ENCODE measurements at places on chromosomes 1 and 21. TPM values are rescaled to one million over a fixed set of nuclear protein-coding genes. Genes with fewer than 3 reads are reported as not detected.

The SYCP1 gene
- not detected for polyA plus RNA-seq

The NPHS2 gene
- polyA plus RNA-seq = not detected

DNA sequence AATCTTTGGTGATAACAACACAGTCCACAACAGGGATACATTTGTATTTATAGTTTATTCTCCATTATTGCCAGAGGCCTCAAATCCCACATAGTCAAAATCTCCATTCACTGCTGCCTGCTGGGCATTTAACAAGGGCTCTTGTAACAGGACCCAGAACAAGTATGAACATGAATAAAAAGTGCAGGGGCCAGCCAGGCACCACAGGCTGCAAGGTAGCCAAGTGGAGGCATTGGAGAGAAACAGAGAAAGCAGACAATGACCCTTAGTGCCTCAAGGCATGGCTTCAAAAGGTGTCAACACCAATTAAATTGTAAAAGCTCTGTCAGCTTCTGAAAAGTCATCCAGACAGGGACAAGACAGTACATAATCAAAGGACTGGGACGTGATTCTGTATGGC lies 116.8 kb downstream of the ATP6V1G3 start:
- no peak for DNase-seq

DNA sequence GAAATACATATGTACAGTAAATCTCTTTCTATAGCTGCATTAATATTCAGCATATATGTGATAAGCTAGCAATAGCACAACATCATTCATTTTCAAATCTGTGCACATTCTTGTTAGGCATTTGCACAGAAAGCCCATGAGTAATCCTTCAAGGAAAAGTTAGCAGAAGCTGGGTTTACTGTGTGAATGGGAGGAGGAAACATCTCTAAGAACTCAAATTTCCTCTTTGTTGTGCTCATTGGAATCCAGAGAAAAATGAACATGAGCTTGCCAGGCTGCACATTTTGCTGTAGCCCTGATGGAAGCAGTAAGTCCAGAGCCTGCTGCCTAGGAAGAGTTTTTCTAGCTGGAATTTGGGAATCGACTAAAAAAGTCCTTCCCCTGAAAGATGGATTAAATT lies 214.2 kb upstream of the FOXD3 start:
- DNase-seq = no peak

- no peak for DNase-seq
Observed at GRCh38 chr1:79469139-79469538, 462.6 kb upstream of the ADGRL4 start.

The AADACL3 gene
- not detected for polyA plus RNA-seq

DNA sequence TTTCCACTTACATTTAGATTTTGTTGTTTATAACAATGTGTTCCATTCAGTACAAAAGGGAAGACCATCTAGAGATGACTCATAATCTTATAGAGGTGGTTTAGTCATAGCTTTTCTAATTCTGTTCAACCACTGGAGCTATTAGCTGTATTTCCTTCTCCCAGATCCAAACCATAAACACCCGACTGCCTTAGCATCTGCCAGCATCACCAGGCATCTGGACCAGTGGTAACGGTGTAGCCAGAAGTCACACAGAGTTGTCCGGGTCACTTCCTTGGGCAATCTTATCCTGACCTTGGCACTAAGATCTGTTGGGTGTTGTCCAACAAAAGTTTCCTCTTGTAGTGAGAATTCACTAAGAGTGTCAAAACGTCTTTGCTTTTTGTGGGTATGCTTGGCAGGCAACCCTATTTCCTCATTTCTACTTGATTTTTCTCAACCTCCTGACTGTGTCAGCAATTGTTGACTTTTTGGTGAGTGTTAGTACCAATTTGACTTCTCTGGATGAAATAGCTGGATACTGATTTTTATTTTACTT lies 372.1 kb upstream of the B3GALT2 start:
- peak; percentile 5 for DNase-seq

DNA sequence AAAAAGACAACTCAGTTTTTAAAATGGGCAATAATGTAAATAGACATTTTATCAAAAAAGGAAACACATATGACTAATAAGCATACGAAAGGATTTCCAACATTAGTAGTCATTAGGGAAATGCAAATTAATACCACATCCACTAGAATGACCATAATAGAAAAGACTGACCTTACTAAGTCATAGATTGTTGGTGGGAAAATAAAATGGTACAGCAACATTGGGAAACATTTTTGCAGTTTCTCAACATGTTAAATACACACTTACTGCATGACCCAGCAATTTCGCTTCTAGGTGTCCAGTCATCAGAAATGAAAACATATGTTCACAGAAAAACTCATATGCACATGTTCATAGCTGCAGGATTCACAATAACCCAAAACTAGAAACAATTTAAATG lies 29.9 kb upstream of the SLC44A3 start:
- DNase-seq = no peak

- DNase-seq = no peak
Observed at GRCh38 chr1:81702903-81703302, 97.8 kb upstream of the ADGRL2 start.

- DNase-seq = no peak
Observed at GRCh38 chr1:8632102-8632501, 185.3 kb downstream of the RERE start.

DNA sequence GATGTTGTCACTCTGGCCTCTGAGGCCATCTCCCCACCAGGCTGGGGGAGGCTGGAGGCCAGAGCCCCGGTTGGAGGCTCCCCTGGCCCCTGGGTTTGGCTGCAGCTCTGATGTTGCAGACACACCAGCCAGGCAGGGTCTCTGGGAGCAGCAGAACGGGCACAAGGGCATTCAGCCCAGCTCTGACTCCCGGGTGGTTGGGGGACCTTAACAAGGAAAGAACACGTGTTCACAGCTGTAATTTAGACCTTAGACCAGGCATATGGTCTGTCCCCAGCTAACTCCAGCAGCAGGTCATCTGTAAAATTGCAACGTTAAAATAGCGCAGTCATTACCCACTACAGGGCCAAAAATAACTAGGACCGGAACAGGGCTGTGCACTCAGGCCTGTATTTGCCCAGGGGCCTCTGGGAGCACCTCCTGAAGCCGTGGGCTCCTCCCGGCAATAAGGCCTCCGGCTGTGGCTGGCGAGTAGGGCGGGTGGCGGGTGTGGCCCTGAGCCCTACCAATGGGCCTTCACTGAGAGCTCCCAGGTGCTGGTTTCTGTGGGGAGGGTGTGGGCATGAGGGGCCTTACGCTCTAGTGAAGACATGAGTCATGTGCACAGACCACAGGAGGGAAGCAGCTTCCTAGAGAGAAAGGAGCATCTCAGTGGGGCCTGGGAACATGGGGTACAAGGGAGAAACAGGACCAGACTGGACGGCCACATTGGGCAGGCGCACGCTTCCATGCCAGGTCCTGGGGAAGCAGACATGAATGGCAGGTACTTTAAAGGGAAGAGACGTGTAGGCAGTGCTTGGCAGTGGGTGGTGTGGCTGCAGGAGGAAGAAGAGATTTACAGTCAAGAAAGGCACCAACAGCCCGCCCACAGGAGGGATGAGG lies 6.1 kb downstream of the LDLRAP1 start:
- no peak for DNase-seq

The PLEKHM2 gene
- polyA plus RNA-seq = 20.0 TPM

- DNase-seq = no peak
Observed at GRCh38 chr1:177864538-177865305, 105.1 kb downstream of the SEC16B start.

- DNase-seq = peak; percentile 70
Observed at GRCh38 chr1:2382621-2383361, 8.6 kb downstream of the MORN1 start.

DNA sequence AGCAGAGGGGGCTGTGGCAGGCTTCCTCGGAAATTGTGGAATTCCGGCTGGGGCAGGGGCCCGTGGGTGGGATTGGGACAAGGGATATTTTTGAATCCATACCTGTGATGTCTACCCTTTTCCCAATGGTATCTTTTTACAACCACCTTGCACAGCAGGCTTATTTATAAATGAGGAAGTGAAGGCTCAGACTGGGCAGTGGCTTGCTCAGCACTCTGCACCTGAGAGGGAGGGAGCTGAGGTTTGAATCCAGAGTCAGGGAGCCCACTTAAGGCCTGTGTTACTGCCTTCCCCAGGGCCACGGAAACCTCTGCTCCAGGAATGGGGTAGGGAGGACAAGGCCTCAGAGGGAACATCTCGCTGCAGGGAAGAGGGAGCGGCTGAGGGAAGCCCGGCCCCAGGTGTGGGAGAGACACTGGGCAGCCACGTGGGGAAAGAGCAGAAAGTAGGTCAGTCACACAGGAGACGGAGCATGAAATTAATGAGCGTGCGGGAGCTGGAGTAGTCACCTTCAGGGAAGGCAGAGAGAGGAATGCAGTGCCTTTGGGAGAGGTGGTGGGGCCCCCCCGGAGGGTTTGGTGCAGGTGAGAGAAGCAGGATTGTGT lies 35.4 kb upstream of the SCMH1 start:
- DNase-seq = no peak

- DNase-seq = no peak
Observed at GRCh38 chr1:14549897-14550620, 48.4 kb upstream of the KAZN start.

- no peak for DNase-seq
Observed at GRCh38 chr1:55259911-55260609, 44.9 kb upstream of the USP24 start.

GRCh38 chr1:183583466-183583865 lies 6.8 kb downstream of the NCF2 start:
- DNase-seq = no peak

DNA sequence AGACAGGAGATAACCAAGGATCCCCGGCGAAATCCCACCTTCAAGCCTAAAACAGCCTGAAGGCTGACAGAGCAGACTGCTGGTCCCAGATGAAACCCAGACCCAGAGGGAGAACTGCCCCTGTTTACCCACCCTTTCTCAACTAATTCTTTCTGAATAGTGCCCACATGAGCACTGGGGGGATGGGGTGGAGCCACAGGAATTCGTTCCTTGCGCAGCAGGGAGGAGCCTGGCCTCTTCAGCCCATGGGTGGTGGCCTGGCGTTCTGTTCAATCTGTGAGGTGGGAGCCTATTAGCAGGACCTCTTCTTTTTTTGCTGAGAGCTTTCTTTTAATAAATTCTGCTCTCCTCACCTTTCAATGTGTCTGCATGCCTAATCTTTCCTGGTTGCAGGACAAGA lies 6.6 kb upstream of the AK5 start:
- DNase-seq = no peak

DNA sequence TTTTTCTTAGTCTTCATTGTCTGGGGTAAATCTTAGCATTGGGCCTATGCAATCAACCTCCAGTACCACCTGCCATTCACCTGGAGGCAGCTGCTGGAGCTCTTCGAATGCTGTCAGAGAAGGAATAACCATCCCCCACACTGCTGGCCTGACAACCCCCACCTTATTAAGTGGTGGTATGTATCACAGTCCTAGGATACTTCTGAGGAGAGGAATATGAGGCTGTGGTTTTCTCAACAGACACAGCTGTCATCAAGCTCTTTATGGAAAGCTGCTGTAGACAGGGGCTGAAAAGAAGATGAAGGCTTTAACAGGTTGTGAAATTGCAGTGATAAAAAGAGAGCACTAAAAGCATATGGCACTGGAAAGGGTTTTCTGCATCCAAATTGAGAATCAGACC lies 61.7 kb downstream of the TSEN15 start:
- no peak for DNase-seq

DNA sequence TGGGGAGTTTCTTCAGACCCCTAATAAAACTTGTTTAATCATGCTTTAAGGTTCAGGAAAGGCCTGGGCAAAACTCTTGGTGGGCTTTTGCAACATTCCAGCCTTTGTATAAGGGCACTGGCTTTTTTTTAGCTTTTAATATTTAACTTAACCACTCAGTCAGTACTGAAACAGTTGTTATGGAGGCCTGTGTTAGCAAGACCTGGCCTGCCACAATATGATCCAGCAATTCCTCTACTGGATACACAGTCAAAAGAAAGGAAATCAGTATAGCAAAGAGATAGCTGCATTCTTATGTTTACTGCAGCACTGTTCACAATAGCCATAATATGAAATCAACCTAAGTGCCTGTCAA lies 75.1 kb upstream of the COG2 start:
- no peak for DNase-seq

The PLPP3 gene
- polyA plus RNA-seq = 23.6 TPM

GRCh38 chr21:41933313-41934079 lies 20.3 kb downstream of the C2CD2 start:
- DNase-seq = no peak

DNA sequence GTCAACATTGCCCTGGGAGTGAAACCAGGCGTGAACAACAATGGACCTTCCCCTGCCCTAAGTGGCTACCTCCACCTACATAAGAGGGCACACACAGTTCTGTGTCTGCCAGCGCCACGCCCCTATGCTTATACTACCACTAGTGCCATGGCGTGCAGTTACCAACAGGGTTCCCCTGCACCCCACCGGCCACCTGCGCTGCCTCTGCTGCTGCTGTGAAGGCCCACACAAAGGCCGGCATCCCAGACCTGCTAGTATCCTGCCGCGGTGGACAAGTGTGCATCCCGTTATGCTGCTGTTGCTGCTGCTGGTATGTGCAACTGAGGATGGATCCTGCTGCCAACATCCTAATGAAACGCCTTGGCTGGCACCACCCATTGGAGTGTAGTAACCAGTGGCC lies 75.7 kb downstream of the INTS7 start:
- no peak for DNase-seq

DNA sequence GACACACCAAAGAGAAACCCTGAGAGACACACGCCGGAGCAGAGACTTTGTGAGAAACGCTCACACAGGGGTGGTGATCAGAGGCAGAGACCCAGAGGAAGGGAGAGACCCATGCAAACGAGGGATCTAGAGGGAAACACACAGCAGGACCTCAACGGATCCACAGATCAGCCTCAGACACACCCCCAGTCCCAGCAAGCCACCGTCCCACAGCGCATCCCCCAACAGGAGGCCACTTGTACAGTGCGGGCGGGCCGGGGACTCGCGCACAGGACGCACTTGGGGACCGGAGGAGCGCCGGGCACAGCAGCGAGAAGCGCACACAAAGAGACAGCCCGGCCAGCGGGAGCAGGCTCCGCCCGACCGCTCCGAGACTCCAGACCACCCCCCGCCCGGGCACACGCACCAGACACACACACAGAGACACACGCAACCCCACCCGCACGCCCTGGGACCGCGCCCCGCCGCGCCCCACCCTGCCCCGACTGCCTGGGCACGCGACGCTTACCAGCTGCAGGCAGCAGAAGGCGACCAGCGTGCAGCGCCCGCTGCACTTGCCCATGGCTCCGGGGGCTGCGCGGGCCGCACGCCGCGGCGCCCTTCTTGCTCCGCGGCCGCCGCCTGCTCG lies 587 bp downstream of the NKAIN1 start:
- no peak for DNase-seq

DNA sequence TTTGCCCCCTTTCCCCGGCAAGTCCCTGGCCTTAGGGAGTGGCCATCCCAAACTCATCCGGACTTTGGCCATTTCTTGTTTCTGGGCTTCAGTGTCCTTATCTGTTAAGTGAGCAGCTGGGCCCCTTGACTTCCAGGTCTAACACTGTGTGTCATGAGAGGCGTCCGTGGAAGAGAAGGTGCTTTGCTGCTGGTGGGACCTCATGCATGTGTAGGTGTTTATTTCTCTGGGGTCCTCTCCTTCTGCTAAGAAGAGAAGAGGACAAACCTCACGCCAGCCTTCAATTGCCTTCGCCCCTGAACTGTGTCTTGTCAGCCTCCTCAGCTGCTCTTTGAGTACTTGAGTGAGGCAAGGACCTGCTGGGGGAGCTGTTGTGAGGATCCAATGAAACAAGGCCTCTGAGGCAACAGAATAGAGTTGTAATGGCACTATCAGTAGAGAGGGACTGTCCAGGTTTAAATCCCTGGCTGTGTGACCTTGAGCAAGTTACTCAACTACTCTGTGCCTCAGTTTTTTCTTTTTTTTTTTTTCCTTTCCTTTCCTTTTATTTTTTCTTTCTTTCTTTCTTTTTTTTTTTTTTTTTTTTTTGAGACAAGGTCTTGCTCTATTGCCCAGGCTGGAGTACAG lies 72.5 kb downstream of the RUNX3 start:
- DNase-seq = peak; percentile 14

The HCRTR1 gene
- polyA plus RNA-seq = not detected

Data from A549 (cell line).